Fibroblast of gingiva (primary cell): ENCODE measurements at places on chromosomes 4 and X.

DNA sequence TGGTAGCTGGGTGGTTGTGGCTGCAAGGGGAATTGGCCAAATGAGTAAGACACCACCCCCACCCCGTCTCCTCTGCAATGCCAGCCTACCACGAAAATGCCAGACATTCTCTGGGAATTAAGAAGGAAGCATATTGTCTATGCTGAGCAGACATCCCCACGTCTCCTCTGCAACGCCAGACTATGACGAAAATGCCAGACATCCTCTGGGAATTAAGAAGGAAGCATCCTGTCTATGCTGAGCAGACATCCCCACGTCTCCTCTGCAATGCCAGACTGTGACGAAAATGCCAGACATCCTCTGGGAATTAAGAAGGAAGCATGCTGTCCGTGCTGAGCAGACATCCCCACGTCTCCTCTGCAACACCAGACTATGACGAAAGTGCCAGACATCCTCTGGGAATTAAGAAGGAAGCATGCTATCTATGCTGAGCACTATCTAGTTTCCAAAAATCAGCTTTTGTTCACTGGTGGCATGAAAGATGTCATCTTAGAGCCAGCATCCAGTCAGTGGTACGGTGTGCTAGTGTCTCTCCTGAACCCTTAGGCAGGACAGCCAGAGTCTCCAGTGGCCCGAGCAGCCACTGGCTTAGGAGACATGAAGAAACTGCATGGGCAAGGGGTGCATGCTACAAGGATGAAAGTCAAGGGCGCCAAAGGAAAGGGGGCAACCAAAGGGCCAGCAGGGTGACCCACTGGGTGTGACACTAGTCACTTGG lies 339.8 kb upstream of the FRG1 start:
- DNase-seq, result no peak

DNA sequence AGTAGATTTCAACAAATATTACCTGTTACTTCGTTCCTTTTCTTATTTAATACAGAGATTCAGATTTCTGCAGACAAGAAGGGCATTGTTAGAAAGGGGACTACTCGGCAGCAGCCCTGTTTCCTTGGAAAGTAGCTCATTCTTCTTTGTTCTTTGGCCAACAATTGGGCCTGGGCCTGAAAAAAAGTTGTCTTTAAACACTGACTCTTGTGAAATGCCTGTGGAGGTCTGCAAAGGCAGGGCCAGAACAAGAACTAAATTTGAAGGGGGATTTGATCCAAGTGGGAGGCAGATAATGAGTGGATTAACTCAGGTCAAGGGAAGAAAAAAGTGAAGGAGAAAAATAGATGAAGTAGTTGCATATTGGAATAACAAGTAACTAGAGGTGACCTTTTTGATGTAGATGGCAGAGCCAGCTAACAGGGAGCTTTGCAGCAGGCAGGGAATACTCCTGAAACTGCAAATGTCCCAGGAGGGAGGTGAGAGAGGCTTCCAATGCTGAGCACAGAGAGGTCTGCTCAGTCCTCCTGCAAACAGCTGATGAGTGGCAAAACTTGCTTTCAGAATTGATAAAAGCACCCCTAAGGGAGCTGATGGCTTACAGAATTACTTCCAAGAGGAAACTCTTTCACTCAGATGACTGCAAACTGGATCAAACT lies 393.2 kb upstream of the HS3ST1 start:
- no peak for DNase-seq

DNA sequence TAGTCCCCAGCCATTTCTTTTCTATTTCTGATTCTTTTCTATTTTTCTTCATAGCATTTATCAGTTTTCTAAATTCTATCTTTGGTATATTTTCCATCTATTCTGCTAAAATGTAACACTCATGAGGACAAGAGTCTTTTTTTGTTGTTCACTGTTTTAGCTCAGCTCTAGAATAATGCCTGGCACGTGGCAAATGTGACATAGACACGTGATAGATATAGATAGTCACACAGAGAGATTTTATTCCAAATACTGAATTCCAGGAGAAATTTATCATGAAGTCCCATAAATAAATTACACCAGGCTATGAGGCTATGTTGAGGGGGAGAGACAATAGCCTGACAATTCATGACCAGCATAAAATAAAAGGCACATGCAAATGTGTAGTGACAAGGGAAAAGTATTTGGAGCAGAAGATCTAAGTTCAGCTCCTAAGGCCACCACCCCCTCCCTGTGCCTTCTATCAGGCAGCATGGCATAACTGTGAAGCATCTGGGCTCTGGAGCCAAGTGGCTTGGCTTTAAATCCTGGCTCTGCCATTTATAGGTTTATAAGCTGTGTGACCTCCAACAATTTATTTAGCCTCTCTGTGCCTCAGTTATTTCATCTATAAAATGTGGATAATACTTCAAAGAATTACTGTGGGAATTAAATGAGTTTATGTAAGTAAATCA lies 25.7 kb upstream of the PPARGC1A start:
- DNase-seq, result no peak

GRCh38 chr4:153259661-153260060 lies 55.4 kb downstream of the TRIM2 start:
- DNase-seq, result peak; percentile 28

- peak; percentile 88 for DNase-seq
Observed at GRCh38 chr4:40525752-40526598, 103.7 kb downstream of the RBM47 start.

DNA sequence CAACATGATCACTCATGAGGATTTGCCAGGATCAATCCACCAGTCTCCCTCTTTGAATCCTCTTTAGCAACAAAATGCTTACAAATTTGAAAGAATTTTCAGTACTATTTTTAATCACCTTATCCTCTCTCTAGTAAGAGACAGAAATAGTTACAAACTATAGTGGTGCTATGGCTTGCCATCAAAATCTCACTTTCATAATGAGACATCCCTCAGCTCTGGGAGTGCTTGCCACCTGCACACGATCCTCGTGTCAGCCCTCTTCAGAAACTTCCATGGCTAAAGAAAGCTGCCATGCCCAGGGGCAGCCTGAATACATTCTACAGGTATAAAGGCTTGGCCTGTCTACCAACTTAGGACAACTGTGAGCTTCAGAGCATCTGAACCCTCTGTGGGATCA lies 5.1 kb upstream of the DHX15 start:
- DNase-seq, result no peak

- no peak for DNase-seq
Observed at GRCh38 chr4:108118505-108118904, 50.2 kb downstream of the LEF1 start.

- DNase-seq, result no peak
Observed at GRCh38 chrX:148552775-148553174, 52.4 kb downstream of the AFF2 start.

DNA sequence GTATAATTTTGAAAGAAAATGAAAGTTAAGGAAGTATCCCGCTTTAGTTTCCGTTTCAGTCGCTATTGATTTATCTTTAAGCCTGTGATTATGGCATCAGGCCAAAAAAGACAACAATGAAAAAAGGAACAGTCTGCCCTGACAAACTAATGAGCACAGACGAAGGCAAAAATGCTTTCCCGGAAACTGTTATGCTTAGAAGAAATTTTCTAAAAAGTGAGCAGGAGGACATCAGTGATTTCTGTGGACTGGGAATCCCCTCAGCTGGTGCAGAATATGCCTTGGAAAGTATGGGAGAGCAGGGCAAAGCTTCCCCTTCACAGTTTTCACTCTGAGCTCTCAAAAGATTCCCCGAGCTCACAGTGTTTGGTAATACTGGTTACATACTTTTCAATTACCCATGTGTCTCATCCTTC lies 5.1 kb upstream of the CXCL10 start:
- no peak for DNase-seq

GRCh38 chr4:34245276-34245675 lies 1999.0 kb downstream of the ARAP2 start:
- no peak for DNase-seq

DNA sequence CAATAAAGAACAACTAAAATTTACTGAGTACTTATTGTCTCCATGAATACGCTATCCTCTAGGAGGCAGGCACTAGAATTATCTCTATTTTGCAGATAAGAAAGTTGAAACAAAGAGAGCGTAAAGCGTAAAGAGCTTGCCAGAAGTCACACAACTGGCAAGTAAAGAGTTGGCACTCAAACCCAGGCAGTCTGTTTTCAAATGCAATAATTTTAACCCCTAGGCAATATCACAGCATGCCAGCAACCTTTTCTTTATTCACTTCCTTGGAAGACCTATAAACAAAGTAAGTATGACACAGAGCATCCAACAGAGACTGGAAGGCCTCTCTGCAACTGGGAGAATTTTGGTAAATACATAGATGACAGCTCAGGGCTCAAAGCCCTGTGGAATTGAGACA lies 23.2 kb upstream of the AMELX start:
- DNase-seq, result no peak

- DNase-seq, result no peak
Observed at GRCh38 chr4:23297327-23297726, 592.5 kb downstream of the PPARGC1A start.

DNA sequence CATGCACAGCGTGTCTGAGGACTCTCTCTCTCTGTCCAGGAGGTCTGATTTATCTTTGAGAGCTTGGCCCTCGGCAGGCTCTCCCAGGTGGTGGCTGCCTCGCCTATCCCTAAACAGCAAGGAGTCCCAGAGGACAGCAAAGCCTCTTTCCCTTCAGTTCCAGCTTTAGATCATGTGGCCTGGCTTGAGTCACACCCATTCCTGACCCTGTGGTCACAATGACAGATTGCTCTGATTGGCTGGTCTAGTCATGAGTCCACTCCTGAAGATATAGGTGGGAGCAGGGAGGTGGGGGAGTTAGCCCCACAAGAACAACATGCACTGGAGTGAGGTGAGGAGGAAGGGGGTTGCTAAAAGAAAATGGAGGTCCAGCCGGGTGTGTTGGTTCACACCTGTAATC lies 12.1 kb upstream of the PORCN start:
- no peak for DNase-seq

DNA sequence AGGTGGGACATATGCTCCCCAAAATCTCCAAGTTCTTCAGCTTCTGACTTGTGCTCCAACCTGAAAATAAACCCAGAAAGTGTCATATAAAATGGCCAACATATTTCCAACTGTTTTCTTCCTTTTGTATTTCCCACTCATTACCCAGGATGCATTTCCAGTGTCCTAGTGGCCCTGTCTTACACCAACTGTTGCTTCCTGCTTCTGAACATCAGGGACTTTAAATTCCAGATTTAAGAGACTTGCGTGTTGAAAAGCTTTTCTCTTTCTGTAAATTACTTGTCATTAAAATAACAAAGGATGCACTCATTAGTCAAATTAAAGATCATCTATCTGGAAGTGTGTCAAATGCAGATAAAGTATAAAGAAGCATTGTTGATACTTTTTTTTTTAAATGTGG lies 19.9 kb downstream of the MID1 start:
- DNase-seq, result no peak

DNA sequence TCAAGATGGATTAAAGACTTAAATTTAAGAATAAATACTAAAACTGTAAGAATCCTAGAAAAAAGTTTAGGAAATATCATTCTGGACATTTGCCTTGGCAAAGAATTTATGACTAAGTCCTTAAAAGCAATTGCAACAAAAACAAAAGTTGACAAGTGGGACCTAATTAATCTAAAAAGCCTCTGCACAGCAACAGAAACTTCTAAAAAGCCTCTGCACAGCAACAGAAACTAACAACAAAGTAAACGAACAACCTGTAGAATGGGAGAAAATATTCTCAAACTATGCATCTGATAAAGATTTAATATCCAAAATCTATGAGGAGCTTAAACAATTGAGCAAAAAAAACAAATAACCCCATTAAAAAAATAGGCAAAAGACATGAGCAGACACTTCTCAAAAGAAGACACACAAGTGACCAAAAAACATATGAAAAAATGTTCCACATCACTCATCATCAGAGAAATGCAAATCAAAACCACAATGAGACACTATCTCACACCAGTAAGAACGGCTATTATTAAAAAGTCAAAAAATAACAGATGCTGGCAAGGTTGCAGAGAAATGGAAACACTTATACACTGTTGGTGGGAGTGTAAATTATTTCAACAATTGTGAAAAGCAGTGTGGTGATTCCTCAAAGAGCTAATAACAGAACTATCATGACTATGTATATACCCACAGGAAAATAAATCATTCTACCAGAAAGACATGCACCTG lies 5.5 kb upstream of the OPRPN start:
- no peak for DNase-seq

- no peak for DNase-seq
Observed at GRCh38 chr4:7687006-7687405, 252.3 kb upstream of the PSAPL1 start.

DNA sequence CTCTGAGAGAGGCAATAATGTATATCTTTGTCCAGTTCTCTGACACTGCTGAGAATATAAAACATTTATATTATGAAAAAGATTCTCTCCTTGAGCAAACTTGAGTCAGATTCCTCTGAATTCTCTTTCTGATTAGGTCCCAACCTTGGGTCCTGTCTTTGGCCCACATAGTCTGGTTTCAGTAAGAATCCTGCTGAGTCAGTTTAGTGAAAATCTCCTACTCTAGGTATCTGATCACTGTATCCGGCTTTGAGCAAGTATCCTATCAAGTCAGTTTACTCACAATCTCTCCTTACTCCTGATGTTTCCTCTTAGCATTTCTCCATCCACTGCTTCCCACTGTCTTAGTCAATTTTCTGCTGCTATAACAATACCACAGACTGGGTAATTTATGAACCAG lies 253.9 kb downstream of the OPHN1 start:
- DNase-seq, result no peak

DNA sequence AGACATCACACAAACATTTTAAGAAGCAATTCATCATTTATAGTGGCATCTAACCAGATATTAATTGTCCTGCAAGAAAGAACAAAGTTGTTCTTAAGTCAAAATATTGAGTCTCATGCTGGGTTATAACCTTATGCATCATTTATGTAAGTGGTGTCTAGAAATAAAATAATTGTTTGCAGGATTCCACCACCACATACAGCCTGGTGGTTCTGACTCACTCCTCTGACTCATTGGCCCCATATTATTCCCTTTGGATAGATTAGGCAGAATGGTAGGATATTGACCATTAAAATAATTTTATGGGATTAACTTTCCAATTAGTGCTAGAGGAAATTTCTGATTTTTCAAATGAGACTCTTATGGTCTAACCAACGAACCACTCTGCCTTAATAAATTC lies 384.5 kb downstream of the GRXCR1 start:
- DNase-seq, result no peak

- no peak for DNase-seq
Observed at GRCh38 chr4:107993969-107994368, 4.3 kb downstream of the HADH start.

DNA sequence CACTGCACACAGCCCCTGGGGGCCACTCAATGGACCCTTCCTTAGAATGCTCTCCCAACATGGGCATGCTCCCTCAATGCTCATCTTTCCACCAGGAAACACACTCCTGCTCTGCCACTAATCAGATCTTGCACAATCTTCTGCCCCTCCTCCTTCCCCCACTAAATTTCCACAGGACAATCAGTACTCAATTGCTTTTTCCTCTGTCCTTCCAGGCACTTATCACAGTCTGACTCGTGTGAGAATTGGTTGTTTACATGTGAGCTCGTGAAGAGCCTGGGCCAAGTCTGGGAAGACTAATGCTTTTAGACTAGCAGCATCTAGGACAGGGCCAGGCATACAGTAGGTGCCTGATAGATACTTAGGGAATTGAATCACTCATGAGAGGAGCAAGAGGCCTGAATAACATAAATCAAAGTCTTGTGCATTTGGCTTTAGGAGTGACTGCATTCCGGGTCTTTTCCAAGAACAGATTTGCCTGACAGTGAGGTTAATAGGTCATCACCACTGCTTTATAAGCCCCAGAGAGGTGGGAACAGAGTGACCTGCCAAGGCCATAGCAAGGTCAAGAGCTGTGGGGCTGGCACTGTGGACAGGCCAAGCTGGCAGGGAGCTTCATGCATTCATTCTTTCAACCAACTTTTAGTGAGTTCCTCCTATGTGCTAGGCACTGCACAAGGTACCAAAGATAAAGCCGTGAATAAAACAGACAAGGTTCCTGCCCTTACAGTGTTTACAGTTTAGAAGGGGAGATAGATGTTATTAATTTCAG lies 55.0 kb downstream of the PRPS1 start:
- peak; percentile 49 for DNase-seq
